ENCODE measurements at places on chromosomes 3 and 15.

DNA sequence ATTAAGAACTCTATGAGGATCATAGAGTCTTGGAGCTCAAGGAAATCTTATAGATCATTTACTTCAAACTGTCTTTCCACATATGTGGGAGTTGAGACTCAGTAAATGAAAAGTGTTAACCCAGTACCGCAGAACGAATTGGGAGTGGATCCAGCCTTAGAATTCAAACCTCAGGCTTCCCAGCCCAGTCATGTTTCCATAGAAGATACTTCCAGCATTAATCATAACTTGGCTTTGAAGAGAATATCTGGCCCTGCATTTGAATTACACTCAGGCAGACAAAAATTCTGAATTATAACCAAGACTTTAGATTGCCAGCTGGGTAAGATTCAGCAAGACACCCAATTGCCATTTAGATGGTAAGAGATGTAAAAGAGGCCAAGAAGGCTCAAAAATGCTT lies 972.0 kb downstream of the TUSC7 start:
- DNase-seq = peak; percentile 65

DNA sequence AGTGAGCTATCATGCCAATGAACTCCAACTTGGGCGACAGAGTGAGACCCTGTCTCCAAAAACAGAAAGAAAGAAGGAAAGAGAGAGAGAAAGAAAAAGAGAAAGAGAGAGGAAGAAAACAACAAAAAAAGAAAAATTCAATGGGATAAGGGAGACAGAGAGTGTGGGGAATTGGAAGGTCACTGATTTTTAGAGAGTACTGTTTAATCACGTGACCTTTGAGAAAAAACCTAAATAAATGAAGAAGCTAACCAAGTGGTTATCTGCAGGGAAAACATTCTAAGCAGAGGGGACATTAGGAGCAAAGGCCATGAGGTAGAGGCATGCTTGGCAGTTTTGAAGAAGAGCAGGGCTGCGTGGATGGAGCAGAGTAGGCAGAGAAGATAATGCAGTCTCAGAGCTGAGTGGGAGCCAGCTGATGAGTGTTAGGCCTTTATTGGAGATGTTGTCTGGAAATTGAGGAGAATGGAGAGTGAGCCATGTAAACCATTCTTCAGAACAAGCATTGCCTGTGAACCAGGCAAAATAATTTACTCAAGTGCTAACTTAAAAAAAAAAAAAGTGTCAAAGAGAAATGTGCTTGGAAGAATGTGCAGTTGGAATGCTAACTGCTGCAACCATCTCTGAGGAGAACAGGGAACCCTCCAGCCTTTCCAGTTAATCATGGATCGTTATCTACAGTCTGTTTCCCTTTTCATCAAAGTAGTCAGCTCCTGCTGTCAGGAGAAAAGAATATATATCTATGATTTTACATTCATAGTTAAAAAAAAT lies 377.3 kb upstream of the SEMA6D start:
- DNase-seq = no peak

DNA sequence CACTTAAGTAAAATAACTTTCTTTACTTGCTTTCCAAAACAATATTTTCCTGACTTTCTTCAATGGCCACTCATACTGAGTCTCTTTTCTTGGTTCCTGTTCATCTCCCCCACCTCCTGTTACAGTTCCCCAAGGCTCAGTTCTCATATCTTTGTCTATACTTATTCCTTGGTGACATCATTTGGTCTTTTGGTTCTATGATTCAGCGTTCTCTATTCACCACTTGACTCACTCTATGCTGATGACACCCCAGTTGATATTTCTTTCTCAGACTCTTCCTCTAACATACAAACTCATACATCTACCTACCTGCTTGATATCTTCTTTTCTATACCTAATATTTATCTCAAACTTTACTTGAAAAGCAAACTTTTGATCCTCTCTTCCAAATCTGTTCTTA lies 85.0 kb upstream of the P3H2 start:
- DNase-seq = no peak

GRCh38 chr3:146611096-146611495 lies 6.0 kb upstream of the PLSCR5 start:
- DNase-seq = no peak

GRCh38 chr3:29802057-29802456 lies 521.2 kb downstream of the RBMS3 start:
- no peak for DNase-seq

GRCh38 chr15:74339371-74339770 lies 28.1 kb downstream of the CYP11A1 start:
- no peak for DNase-seq

DNA sequence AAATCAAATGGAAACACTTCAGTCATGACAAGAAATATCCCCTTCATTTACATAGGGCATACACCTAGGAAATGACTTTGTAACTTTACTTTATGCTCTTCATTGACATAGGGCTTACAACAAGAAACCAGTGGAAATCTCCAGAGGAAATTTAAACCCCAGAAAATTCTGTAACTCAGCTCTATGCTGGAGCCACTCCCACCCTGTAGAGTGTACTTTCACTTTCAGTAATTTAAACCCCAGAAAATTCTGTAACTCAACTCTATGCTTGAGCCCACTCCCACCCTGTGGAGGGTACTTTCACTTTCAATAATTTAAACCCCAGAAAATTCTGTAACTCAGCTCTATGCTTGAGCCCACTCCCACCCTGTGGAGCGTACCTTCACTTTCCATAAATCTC lies 987.1 kb upstream of the CADM2 start:
- no peak for DNase-seq

DNA sequence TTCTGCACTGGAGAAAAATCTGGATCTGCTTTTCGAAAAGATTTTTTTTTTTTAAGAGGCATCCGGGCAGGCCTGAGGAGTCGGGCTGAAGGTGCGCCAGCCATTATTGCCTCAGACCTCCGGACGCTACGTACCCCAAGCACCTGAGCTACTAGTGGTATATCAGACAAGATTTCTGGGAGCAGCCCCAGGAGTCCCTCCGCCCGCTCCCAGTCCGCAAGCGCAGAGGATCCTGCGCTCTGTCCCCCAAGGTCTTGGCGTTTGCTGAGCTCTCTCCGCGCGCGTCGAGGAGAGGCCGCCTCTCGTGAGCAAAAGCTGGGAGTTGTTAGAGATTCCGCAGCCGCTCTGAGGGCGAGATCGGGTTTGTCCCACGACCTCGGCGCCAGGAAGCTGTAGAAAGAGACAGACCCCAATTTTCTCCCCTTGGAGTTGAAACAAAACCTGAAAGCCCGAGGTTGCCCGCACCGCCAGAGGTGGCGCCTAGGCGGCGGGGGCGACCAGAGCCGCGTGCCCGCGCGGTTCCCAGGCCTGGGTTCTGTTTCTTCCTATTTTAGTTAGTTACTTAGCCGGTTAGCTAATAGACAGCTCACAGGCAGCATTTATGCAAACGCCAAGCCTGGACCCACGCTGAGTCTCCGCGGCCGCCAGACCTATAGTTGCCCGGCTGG lies 72.5 kb upstream of the POLG start:
- DNase-seq = no peak

GRCh38 chr3:95394286-95394685 lies 1331.4 kb downstream of the NSUN3 start:
- no peak for DNase-seq

GRCh38 chr3:123352134-123352554 lies 96.7 kb downstream of the ADCY5 start:
- no peak for DNase-seq

GRCh38 chr15:45616901-45617323 lies 17.9 kb upstream of the SQOR start:
- DNase-seq = no peak

DNA sequence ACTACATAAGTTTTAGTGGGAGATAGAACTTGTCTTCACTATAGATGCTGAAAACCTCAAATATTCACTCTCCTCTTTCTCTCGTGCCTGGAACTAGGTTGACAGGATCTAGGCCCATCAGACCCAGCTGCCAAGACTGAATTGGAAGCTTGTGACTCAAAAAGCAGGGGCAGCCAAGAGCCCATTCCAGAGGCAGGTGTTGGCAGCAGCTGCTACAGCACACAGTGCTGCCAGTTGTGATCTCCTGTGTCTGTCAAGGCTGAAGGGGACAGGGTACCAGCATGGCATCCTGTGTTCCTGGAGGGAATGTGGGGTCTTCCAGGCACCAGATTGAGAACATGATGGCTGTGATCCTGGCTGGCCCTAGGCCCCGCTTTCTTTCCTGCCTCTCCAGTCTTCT lies 92.5 kb upstream of the MB21D2 start:
- no peak for DNase-seq

Data from GM04504 (cell line).